ENCODE measurements at places on chromosomes 6 and 20. TPM values are rescaled to one million over a fixed set of nuclear protein-coding genes. Genes with fewer than 3 reads are reported as not detected.

- no peaks in the 10 kb centered on the region for H3K36me3 ChIP-seq
- no peaks in the 10 kb centered on the region for H3K4me1 ChIP-seq
- H3K4me3 ChIP-seq: no peak overlapping the region
- no peak overlapping the region for H3K27ac ChIP-seq
Measured at GRCh38 chr20:19692685-19693119, 65.4 kb upstream of the RIN2 start.

HLA-DRB1 gene
- 501 TPM for total RNA-seq

BPIFB1 gene
- 0.24 TPM for total RNA-seq

DNA sequence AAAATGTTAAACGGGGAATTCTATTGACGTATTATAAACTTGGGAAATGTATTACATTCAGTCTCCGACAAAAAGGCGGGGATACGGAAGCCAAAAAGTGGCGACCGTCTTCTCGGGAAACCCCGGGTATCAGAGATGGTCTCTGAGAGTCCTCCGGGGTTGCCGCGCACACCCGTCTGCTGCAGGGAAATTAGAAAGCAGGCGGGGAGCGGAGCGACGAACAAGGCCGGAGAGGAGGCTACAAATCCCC, 1.5 kb downstream of the SALL4 start:
- peaks cover 58% of the 10 kb centered on the region for H3K27me3 ChIP-seq
- H3K36me3 ChIP-seq: no peaks in the 10 kb centered on the region
- H3K4me3 ChIP-seq: peak overlapping the region; percentile 16
- no peak overlapping the region for H3K27ac ChIP-seq
- DNase-seq: no peak

DNA sequence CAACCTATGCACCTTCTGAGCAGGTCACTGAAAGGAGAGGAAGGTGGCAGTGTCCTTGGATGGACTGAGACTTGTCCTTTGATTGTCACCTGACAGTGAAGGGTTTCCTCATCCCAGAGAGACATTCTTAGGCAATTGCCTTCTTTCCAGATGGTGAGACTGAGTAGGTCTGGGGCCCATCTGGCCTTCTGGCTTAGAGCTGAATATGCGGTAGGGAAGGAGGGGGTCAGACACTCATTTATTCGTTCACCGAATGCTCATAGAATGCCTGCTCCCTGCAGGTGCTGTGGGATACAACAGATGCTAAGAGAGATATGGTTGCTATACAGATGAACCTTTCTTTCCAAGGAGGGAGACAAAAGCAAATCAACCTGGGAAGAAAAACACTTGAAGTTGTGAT, 76.8 kb downstream of the BMP6 start:
- no peaks in the 10 kb centered on the region for H3K36me3 ChIP-seq
- no peak overlapping the region for H3K4me3 ChIP-seq
- no peak overlapping the region for H3K27ac ChIP-seq
- no peaks in the 10 kb centered on the region for H3K4me1 ChIP-seq
- H3K27me3 ChIP-seq: no peaks in the 10 kb centered on the region

DNA sequence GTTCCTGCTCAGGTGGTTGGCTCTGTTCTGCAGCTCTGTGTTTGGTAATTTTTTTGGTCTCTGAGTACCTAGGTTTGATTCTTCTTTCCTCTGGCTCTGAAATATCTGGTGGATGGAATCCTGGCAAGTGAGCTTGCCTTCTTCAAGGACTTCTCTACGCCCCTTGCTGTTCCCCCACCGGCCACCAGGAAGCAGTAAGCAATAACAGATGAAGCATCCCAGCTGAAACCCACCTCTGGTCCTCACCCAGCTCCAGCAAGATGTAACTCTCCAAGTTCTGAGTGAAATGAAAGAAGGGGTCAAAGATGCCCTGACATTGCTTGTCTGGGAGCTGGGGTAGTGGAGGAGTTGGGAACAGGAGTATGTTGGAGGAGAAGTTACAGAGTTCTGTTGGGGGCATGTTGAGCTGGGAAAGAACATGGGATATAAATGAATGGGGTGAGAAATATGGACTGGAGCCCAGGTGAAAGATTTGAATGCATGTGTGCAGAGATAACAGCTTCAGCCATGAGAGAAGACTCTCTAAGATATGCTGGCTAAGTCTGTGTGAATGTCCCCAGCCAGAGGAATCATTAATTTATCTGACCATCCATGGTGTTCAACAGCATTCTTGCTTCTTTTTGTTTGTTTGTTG, 51.3 kb upstream of the GLP1R start:
- H3K27me3 ChIP-seq: peaks cover 12% of the 10 kb centered on the region
- H3K4me1 ChIP-seq: no peaks in the 10 kb centered on the region
- no peaks in the 10 kb centered on the region for H3K36me3 ChIP-seq
- DNase-seq: no peak

DNA sequence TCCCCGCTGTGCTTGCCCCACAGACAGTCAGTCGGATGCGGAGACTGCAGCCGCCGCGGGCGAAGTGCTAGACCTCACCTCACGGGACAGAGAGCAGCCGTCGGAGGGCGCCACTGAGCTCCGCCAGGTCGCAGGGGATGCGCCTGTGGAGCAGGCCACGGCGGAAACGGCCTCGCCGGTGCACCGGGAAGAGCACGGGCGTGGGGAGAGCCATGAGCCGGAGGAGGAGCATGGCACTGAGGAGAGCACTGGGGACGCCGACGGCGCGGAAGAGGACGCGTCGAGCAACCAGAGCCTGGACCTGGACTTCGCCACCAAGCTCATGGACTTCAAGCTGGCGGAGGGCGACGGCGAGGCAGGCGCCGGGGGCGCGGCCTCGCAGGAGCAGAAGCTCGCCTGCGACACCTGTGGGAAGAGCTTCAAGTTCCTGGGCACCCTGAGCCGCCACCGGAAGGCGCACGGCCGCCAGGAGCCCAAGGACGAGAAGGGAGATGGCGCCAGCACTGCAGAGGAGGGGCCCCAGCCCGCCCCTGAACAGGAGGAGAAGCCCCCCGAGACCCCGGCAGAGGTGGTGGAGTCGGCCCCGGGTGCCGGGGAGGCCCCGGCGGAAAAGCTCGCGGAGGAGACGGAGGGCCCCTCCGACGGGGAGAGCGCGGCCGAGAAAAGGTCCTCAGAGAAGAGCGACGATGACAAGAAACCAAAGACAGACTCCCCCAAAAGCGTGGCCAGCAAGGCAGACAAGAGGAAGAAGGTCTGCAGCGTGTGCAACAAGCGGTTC, 66.4 kb downstream of the SSR1 start:
- H3K36me3 ChIP-seq: peaks cover 54% of the 10 kb centered on the region
- no peak overlapping the region for H3K27ac ChIP-seq
- H3K4me3 ChIP-seq: no peak overlapping the region
- peaks cover 12% of the 10 kb centered on the region for H3K4me1 ChIP-seq
- no peaks in the 10 kb centered on the region for H3K27me3 ChIP-seq

- H3K36me3 ChIP-seq: no peaks in the 10 kb centered on the region
- H3K27ac ChIP-seq: no peak overlapping the region
- H3K4me3 ChIP-seq: no peak overlapping the region
- H3K27me3 ChIP-seq: no peaks in the 10 kb centered on the region
Measured at GRCh38 chr20:5402903-5403531, 86.3 kb upstream of the PROKR2 start.

GRCh38 chr20:37796121-37796520, 102.3 kb downstream of the CTNNBL1 start:
- no peak overlapping the region for H3K4me3 ChIP-seq
- no peak overlapping the region for H3K27ac ChIP-seq
- H3K4me1 ChIP-seq: no peaks in the 10 kb centered on the region
- no peak for DNase-seq
- H3K27me3 ChIP-seq: no peaks in the 10 kb centered on the region
- H3K36me3 ChIP-seq: peaks cover 9% of the 10 kb centered on the region

- peaks cover 38% of the 10 kb centered on the region for H3K4me1 ChIP-seq
- H3K27me3 ChIP-seq: no peaks in the 10 kb centered on the region
- no peak overlapping the region for H3K27ac ChIP-seq
Measured at GRCh38 chr20:50512323-50512722, 2.1 kb downstream of the PTPN1 start.

GRCh38 chr6:167350275-167350696, 25.4 kb downstream of the TTLL2 start:
- H3K4me1 ChIP-seq: peaks cover 9% of the 10 kb centered on the region
- peak; percentile 25 for DNase-seq
- peaks cover 25% of the 10 kb centered on the region for H3K27me3 ChIP-seq
- peak overlapping the region; percentile 77 for H3K27ac ChIP-seq
- peak overlapping the region; percentile 76 for H3K4me3 ChIP-seq

- H3K27ac ChIP-seq: no peak overlapping the region
- no peak for DNase-seq
- no peaks in the 10 kb centered on the region for H3K4me1 ChIP-seq
- no peak overlapping the region for H3K4me3 ChIP-seq
Measured at GRCh38 chr6:162140251-162140852, 587.2 kb downstream of the PRKN start.

GRCh38 chr20:51469046-51469445, 73.5 kb downstream of the NFATC2 start:
- no peak for DNase-seq
- H3K27me3 ChIP-seq: no peaks in the 10 kb centered on the region
- no peak overlapping the region for H3K4me3 ChIP-seq

DNA sequence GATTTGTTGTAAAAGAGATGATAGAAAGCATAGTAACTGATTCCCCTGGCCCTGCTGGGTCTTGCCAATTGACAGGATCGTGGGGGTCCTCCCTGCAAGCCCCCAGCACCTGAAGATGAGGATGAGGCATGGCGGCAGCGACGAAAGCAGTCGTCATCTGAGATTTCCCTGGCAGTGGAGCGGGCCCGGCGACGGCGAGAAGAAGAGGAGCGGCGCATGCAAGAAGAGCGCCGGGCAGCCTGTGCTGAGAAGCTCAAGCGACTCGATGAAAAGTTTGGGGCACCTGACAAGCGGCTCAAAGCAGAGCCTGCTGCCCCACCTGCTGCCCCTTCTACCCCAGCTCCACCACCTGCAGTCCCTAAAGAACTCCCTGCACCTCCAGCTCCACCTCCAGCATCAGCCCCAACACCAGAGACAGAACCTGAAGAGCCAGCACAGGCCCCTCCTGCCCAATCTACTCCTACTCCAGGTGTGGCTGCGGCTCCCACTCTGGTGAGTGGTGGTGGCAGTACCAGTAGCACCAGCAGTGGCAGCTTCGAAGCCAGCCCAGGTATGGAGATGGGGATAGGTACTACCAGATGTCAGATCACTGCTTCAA, 7.3 kb downstream of the PRRC2A start:
- no peak for DNase-seq
- peaks cover 96% of the 10 kb centered on the region for H3K36me3 ChIP-seq
- H3K27me3 ChIP-seq: no peaks in the 10 kb centered on the region

RIMS4 gene
- 0.14 TPM for total RNA-seq

GRCh38 chr6:63634630-63635029, 972 bp upstream of the PHF3 start:
- H3K27me3 ChIP-seq: no peaks in the 10 kb centered on the region
- peaks cover 4% of the 10 kb centered on the region for H3K4me1 ChIP-seq

- no peak for DNase-seq
- no peak overlapping the region for H3K4me3 ChIP-seq
- no peaks in the 10 kb centered on the region for H3K27me3 ChIP-seq
- no peaks in the 10 kb centered on the region for H3K36me3 ChIP-seq
Measured at GRCh38 chr6:147141711-147142308, 62.4 kb upstream of the STXBP5 start.

GRCh38 chr6:20169786-20170185, 42.5 kb downstream of the MBOAT1 start:
- no peak overlapping the region for H3K4me3 ChIP-seq
- no peaks in the 10 kb centered on the region for H3K27me3 ChIP-seq
- H3K36me3 ChIP-seq: no peaks in the 10 kb centered on the region
- peaks cover 7% of the 10 kb centered on the region for H3K4me1 ChIP-seq
- no peak for DNase-seq
- no peak overlapping the region for H3K27ac ChIP-seq

DNA sequence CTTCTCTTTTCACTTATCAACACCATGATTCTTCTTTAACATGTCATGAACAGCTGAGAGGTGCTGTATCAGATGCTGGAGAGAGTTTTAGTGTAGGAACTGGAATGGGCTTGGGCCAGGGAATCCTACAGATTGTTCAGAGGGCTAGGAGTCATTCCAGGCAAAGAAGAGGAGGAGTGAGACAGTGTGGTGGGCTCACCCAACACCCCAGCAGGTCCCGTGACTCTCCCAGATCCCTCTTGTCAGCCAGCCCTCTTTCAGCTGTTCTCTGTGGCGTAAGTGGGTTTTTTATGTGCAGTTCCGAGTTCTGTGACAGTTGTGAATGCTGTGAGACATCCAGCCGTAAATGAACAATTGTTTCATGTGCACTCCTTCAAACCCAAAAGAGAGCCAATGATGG, 31.4 kb upstream of the CEP162 start:
- no peaks in the 10 kb centered on the region for H3K4me1 ChIP-seq
- no peaks in the 10 kb centered on the region for H3K27me3 ChIP-seq
- DNase-seq: no peak
- H3K36me3 ChIP-seq: no peaks in the 10 kb centered on the region

- H3K4me3 ChIP-seq: no peak overlapping the region
- H3K27ac ChIP-seq: no peak overlapping the region
- no peaks in the 10 kb centered on the region for H3K36me3 ChIP-seq
- no peak for DNase-seq
- H3K4me1 ChIP-seq: peaks cover 4% of the 10 kb centered on the region
Measured at GRCh38 chr6:148999501-148999900, 252.7 kb downstream of the UST start.

GRCh38 chr6:163188746-163189145, 225.8 kb upstream of the QKI start:
- no peaks in the 10 kb centered on the region for H3K27me3 ChIP-seq
- no peaks in the 10 kb centered on the region for H3K36me3 ChIP-seq
- H3K4me1 ChIP-seq: no peaks in the 10 kb centered on the region
- H3K4me3 ChIP-seq: no peak overlapping the region
- no peak for DNase-seq
- H3K27ac ChIP-seq: no peak overlapping the region

- no peaks in the 10 kb centered on the region for H3K27me3 ChIP-seq
- no peaks in the 10 kb centered on the region for H3K36me3 ChIP-seq
- no peak for DNase-seq
- no peak overlapping the region for H3K27ac ChIP-seq
- no peak overlapping the region for H3K4me3 ChIP-seq
Measured at GRCh38 chr6:151723152-151723551, 84.3 kb upstream of the ESR1 start.

- H3K27ac ChIP-seq: no peak overlapping the region
- no peaks in the 10 kb centered on the region for H3K27me3 ChIP-seq
- no peaks in the 10 kb centered on the region for H3K36me3 ChIP-seq
- no peak overlapping the region for H3K4me3 ChIP-seq
- DNase-seq: no peak
- no peaks in the 10 kb centered on the region for H3K4me1 ChIP-seq
Measured at GRCh38 chr20:18039063-18039462, 18.7 kb downstream of the OVOL2 start.

DNA sequence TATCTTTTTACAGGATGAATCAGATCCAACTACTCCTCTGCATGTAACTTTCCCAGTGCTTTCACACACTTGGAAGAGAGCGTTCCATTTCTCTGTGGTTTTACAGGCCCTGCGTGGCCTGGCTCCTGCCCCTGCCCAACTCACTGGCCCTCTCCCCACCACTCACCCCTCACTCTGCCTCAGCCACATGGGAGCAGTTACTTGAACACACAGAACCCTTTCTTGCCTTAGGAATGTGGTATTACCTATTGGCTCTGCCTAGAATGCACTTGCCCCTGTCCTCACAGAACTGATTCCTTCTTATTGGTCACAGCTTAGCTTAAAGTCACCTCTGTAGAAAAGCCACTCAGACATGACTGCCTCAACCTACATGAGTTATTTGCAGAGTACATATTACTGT, 108.4 kb downstream of the CRYBG1 start:
- no peaks in the 10 kb centered on the region for H3K4me1 ChIP-seq
- no peaks in the 10 kb centered on the region for H3K27me3 ChIP-seq
- no peak overlapping the region for H3K4me3 ChIP-seq
- H3K27ac ChIP-seq: no peak overlapping the region
- DNase-seq: no peak

- no peak within 1 kb of the TSS for H3K27ac ChIP-seq
- H3K4me1 ChIP-seq: peaks cover 3% of the 10 kb centered on the region
- peak; percentile 0 for DNase-seq
- peak within 1 kb of the TSS; percentile 12 for H3K4me3 ChIP-seq
- H3K36me3 ChIP-seq: no peaks in the 10 kb centered on the region
Measured at GRCh38 chr6:117906958-117907600, at the start of gene SLC35F1. Gene SLC35F1 (plus strand): TSS chr6:117907264.
